NCI-H748 treated with DMSO at 0.1 percent for 48 hours (cell line): ENCODE measurements at places on chromosomes 7 and 10.
A peak's percentile ranks its signal among the peaks of the same experiment; 100 is the strongest.

GRCh38 chr7:118104812-118105441, 79.0 kb upstream of the LSM8 start:
- DNase-seq = peak; percentile 59

DNA sequence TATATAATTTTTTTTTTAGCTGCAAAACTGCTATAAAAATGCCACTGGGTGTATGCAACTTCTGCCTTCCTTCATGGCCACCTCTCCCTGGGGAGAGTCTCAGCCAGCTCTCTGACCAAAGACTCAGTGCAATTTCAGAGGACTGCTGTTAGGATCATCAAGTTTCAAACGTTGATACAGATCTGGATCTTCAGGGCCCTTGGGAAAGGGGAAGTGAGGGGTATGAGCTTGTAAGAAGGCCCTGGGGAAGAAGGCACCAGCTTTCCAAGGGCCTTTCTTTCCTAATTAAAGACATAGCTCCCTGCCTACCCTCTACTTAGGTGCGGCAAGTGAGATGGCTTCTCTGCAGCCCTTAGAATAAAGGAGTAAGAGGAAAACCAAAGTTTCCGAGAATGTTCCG, 130.4 kb downstream of the CUL2 start:
- no peak for DNase-seq

GRCh38 chr7:4911111-4911828, 27.8 kb upstream of the RADIL start:
- DNase-seq = no peak

DNA sequence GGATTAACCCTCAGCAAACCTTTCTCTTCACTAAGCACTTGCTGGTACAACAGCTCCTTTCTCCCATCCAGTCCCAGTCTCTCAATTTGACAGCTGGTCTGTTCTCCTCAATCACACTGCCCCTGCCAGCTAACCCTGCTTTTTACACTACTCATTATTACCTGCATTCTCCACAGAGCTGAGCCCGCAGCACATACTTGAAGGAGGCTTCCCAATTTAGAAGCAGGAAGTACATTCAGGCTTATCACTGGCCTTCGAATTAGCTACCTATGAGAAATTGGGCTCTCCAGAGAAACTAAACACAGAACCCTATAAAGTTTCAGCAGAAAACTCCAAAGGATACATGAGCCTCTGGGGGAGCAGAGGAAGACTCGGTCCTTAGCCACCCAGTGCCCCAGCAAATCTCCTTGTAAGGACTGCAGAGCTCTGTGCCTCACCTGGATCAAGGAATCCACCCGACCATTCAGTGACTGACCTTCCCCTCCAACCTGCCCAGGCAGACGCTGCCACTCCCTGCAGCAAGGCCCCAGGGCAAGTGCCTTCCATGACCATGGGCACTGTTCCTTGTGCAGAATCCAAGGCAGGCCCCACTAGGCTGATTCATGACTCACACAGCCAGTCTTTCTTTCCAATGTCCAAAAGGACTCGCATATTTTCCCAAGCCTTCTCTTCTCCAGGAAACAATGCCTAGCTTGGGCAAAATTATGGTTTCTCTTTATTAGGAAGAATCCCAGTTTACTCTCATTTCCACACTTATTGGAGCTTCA, 68.0 kb downstream of the VOPP1 start:
- peak; percentile 20 for DNase-seq

- DNase-seq = no peak
These were observed 10.9 kb downstream of the NRBF2 start for GRCh38 chr10:63143987-63144386.

DNA sequence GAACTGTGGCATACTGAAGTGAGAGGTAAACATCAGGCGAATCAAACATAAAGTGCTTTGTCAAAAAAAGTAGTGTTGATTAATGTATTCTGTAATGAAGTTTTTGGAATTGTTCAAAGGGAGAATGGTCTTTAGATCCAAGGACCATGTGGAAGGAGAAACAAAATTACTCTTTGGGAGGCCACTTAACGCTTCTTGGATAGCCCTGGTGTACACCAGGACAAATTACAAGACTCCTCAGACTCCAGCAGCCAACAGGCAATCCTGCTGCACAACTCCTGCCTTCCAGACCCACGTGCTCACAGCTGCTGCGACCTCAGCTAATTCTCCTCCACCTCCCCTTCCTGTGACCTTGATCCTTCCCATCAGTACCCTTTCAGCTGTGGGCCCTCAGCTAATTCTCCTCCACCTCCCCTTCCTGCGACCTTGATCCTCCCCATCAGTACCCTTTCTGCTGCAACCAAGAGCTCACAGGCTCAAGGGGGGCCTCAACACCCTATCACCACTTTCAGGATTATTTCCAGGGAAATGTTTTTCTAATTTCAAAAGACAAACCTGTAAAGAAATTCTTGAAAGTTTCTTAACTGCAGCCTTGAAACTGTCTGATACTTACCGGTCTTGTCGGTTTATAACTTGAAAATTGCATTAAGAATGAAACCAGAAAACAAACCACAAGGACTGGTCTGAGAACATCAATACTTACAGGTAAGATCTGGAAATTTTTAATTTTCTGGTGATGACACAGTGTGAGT, 29.7 kb upstream of the DDC start:
- DNase-seq = no peak

GRCh38 chr10:77333610-77334340, 303.8 kb downstream of the KCNMA1 start:
- peak; percentile 96 for DNase-seq

DNA sequence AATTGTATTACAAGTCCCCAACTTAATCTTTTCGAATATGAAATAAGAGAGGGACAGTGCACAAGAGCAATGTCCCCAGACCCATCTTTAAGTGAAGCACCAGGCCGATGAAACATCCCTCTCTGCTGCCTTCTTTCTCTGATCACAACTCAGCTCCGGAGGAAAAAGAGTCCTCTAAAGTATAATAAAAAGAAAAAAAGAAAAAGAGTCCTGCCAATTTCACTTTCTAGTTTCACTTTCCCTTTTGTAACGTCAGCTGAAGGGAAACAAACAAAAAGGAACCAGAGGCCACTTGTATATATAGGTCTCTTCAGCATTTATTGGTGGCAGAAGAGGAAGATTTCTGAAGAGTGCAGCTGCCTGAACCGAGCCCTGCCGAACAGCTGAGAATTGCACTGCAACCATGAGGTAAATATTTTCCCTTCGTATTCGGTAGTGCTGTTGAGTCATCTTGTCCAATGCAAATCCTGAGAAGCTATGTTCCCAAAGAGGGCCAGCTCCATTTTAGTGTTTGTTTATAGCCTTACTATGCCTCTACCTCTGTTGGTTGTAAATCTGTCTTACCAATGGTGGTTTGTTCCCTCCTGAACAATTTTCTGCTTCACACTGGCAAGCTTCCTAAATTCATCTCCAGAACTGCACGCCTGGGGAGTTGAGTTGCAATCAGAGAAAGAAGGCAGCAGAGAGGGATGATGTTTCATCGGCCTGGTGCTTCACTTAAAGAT, at the start of gene IFIT2:
IFIT2 (plus strand) TSS at position 326 of the 725 bp plus-strand sequence; CDS start at position 404, 78 bp downstream.
- peak; percentile 41 for DNase-seq

DNA sequence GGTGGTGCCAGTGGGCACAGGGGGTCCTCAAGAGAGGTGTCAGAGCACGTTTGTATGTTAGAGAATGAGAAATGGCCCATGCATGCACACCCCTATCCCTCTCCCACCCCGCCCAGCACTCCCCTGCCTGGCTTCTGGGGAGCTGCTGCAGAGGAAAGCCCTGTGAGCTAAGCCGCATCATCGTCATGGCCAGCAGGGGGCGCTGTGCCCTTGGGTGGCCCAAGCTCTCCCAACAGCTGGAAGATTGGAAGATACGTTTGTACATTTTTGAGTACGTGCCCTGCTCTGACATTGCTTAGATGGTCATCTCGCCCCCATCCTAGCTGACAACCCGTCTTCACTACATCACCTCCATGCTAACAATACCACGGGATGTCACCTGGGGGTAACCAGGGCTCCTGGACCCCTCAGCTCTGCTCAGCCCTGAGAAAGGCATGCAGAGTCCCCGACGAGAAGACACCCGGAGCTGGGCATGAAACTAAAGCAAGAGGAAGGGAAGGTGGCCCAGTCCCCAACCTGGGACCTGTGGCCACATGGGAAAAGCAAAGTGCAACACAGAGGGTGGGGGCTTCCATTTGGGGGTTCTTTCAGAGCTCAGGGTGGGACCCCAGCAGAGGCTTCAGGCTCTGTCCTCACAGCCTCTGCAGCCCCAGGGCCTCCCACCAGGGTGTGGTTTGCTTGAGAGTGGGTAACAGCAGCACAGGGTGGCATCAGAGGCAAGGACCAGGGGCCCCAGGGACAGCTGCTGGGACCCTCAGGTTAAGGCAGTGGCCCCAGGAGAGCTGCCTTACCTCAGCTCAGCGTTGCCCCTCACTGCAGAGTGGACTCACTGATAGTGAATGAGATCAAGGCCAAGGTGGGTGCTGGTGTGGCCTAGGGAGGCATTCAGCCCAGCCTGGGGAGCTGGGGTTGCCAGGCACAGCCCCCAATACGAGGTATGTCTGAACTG, 136.6 kb downstream of the PTPN20 start:
- DNase-seq = peak; percentile 9

GRCh38 chr10:129768437-129769355, 195.4 kb downstream of the EBF3 start:
- no peak for DNase-seq

DNA sequence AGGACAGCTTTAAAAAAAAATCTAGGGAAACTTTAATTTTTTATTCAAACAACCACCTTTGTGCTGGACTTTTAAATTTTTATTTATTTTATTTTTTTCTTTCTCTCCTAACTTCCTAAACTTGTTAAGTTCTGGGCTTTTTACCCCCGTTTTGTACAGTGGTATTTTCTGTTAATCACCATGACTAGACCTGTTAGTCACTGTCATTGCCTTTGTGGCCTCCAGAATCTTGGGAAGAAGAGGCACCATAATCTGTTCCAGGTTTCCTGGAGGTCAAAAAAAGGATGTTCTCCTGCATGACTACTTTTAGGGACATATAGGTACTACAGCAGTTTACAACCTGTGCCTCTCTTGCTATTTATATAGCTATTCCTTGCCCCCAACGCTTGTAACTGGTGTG, 31.1 kb upstream of the DDX50 start:
- no peak for DNase-seq

GRCh38 chr10:132308587-132309470, 1.1 kb upstream of the STK32C start:
- no peak for DNase-seq

DNA sequence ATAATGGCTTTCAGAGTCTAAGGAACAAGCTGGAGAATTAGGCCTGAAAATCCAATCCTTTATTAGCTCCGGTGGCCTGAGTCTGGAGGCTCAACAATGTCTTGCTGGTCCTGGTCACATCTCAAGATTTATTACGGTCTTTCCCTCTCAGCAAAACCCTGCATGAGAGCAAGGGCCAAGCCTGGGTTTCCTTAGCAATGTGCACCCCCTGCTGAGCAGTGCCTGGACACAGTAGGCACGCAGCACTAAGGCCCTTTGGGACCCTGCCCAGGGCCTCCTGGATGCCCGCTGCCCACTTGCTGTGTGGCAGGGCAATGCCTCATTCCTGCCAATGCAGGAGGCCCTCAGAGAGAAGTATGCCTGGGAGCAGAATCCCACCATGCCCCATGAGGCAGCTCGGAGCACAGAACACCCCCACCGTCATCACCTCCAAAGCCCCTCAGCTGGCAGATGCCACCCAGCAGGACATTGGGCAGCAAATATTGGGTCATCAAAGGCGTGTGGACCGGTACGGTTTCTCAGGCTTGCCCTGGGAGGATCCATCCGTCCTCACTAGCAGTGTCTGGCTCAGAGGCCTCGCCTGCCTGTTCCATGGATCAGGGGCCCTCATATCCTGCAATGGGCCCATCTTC, 156.4 kb downstream of the OAT start:
- DNase-seq = no peak

DNA sequence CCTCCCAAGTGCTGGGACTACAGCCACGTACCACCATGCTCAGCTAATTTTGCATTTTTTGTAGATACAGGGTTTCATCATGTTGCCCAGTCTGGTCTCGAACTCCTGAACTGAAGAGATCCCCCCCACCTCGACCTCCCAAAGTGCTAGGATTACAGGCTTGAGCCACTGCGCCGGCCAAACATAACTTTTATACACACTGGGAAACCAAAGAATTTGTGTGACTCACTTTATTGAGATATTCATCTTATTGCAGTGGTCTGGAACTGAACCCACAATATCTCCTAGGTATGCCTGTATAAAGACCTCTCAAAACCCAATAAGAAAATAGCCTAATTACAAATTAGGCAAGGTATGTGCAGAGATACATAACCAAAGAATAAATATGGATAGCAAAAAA, 182.6 kb upstream of the FEZF1 start:
- no peak for DNase-seq

- peak; percentile 2 for DNase-seq
These were observed 11.0 kb downstream of the GHRHR start for GRCh38 chr7:30974605-30975255.

DNA sequence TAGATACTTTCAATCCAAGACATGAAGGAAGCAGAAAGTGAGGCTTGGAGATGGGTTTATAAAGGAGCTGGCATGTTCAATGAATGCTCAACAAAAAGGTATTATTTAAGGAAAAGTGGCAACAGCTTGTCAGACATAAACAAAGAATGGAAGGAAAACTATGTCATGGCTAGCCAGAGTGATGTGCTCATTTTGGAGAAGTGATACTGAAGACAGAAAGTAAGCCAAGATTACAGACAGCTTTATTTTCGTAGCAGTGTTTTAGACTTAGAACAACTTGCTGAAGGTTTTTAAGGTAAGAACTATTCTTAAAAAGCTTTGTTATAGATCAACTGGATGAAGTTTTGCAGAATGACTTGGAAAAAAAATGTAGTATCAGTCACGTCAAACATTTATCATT, 160.5 kb upstream of the FERD3L start:
- DNase-seq = no peak

GRCh38 chr10:100923580-100923979, 10.8 kb downstream of the SLF2 start:
- no peak for DNase-seq

- DNase-seq = no peak
These were observed 117.9 kb downstream of the TEX36 start for GRCh38 chr10:125565046-125565445.

DNA sequence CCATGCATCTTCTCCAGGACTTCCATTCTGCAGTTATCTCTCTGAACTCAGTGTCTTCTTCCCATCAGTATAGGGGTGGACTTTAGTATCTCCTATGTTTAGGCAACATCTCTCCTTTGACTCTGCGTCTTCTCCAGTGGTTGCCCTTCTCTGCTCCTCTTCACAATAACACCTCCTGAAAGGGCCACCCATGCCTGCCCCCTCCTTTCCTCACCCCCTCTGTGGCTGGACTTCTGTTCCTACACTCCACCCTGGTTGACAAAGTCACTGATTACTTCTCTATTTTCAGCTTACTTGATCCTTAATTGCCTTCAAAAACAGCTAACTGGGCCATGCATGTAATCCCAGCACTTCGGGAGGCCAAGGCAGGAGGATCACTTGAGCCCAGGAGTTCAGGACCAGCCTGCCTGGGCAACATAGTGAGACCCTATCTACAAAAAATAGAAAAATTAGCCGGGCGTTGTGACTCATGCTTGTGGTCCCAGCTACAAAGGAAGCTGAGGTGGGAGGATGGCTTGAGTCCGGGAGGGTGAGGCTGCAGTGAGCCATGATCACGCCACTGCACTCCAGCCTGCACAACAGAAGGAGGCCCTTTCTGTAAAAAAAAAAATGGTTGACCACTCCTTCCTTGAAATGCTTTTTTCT, 13.7 kb downstream of the SRGN start:
- DNase-seq = no peak

GRCh38 chr10:88851706-88852105, at the start of gene ANKRD22:
Gene ANKRD22 (minus strand): TSS chr10:88851844. CDS start chr10:88851607, 237 bp downstream.
- no peak for DNase-seq

- DNase-seq = no peak
These were observed 3.6 kb upstream of the ZEB1 start for GRCh38 chr10:31315453-31315852.
